ENCODE measurements at places on chromosomes 16 and 17.

DNA sequence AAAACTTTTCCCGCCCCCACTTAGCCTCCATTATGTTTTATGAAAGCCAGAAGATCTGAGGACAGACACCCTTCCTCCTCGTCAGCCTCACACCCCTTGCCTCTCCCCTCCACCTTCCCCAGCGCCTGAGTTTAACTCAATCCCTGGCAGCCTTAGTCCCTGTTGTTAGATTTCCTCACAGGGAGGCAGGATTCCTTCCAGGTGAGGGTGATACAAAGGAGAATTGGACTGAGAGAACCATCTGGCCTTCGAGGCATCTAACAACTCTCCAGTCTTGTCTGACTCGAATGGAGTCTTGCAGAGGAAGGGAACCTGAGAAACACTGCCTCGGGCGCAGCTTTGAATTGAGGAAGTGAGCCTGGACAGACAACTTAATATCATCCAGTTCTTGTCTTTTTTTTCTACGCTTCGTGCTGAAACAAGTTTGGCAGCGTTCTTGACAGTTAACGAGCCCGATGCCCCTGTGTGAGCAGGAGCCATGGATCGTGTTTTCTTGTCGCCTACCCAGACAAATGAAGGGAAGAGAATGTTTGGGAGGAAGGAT is 1.3 kb upstream of the ZNF768 start:
- no peak for DNase-seq

- DNase-seq, result no peak
Observed at GRCh38 chr16:3472878-3473595, 22.3 kb downstream of the C16orf90 start.

DNA sequence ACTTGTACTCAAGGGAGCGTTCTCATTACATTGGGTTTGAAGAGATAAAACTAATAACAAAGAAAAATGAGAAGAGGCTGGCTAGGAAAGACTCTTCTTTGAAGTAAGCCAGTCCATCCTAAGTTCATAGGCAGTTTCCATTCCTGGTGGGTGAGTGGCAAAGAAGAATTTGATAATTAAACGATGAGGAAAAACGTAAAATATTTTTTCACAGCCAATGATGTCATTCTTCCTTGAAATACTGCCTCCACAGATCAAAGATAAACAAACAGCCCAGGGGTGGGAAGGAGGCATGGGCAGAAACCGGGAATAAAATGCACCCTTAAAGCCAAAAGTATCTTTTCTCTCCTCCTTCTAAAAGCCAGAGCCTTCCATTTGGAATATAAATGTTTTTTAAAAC is 346.6 kb downstream of the PMP22 start:
- DNase-seq, result no peak

DNA sequence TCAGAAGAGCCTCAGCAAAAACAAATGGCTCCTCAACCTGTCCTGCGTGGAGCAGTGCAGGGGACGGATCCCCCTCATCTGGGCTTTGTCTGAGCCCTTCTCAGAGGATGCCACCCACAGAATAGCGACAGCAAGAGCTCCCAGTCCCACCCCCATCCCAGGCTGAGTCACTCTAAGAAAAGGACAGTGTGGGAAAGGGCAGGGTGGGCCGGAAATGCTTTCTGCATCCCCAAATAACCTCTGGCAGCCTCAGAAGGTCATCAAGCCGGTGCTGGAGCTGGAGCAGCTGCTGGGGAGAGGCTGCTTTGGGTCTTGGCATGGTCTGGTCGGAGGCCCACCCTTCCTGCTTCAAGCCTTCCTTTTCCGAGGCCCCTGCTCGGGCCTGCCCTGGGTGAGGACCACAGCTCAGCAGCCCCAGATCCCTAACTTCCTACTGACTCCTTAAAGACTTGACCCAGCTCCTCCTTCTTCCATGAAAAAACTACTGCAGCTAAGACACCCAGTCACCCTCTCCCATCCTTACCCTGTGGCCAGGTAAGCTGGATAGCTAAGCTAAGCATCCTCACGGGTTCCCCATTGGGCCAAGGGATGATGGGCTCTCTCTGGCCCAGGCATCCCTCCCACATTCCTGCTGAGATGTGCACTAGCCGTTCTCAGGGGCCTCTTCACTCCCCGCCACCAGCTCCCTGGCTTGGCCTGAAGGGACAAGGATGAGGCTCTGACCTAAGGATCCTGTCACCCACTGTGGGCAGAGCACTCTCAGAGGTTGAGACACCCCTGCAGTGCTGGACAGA is 8.7 kb downstream of the SLC12A4 start:
- no peak for DNase-seq

DNA sequence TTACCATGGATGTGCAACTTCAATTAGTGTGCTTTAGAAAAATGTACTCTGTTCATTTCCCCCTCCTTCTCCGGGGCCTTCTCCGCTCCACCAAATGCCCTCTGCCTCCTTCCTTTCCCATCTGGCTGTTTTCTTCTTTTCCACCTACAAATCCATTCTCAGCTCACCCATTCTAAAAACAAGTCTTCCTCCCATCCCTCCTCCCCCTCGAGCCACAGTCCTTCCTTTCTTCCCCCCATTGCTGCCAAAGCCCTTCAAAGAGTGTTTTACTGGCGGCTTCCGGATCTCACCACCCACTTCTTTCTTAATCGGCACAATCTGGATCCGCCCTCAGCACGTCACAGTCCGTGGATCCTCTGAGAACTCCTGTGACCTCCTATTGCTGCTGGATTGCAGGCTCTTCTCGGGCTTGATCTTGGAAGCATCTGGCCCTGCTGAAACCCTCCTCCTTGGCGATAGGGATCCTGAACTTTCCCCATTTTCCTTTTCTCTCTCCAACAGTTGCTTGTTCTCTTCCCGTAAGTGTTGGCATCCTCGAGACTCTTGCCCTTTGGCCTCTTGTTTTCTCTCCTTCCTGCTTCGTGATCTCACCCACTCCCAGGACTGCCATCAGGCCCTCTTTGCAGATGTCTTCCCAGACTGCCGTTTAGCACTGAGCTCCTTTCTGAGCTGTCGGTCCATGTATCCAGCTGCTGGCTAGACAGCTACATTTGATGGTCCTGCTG is 36.0 kb upstream of the FBXO47 start:
- no peak for DNase-seq

GRCh38 chr17:64223931-64224629 is 39.0 kb downstream of the TEX2 start:
- DNase-seq, result no peak

- no peak for DNase-seq
Observed at GRCh38 chr17:34222722-34223497, 32.2 kb upstream of the CCL2 start.

DNA sequence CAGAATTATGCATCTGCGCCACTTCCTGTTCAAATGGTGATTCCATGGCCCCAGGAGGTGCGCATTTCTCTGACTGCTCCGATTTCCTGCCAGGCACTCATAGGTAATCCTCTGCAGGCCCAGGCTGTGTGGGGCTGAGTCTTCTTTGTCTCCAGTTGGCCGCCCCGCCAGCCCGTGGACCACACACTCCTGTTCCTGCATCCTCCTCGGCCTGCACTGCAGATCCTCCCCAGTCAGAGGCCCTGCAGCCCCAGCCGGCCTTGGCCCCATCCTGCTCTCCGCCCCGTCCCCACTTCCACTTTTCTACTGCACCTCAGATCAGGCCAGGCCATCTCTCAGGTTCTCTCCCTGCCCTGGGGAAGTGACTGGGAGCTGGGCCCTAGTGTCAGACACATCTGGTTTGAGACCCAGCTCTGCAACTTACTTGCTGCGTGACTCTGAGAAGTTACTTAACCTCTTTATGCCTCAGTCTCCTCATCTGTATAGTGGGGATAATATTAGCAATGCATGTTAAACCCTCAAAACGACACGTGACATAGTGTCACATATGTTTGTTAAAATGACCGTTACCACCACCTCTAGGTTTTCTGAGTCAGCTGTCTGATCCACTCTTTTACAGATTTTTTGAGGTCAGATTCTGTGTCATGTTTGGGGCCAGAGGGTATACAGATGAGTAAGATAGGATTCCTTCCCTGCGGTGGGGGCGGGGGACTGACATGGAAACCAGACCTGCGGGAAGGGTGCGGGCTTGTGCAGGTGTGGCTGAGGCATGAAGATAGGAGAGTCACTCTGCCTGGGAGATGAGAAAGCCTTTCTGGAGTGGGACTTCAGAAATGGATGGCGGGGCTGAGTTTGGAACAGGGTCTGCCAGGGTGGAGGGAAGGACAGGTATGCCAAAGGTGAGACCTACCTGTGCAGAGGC is 12.8 kb downstream of the RAB11FIP4 start:
- no peak for DNase-seq

- DNase-seq, result no peak
Observed at GRCh38 chr16:56312028-56312300, 113.4 kb downstream of the AMFR start.

DNA sequence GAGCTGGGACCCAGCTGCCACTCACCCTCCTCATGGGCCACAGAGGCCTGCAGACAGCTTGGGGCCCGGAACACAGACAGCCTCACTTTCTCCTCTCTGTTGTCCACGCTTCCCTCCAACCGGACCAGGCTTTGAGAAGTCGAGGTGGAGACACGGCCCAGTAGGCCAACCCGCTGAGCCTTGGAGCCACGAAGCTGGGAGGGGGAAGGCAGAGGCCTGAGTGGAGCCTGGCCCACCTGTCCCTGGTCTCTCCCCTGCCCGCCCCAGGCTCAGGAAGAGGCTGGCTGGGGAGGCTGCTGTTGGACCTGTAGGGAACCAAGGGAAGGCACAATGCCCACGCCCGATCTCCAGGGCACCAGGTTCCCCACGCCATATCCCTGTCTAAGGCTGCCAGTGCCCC is 48.1 kb downstream of the RMI2 start:
- peak; percentile 14 for DNase-seq

- DNase-seq, result no peak
Observed at GRCh38 chr16:30858829-30859423, 35.0 kb downstream of the BCL7C start.

- no peak for DNase-seq
Observed at GRCh38 chr17:44367231-44367979, 3.8 kb upstream of the FAM171A2 start.

GRCh38 chr16:63346000-63346399 is 1309.8 kb upstream of the CDH8 start:
- no peak for DNase-seq

GRCh38 chr17:11554042-11554441 is 44.2 kb upstream of the DNAH9 start:
- no peak for DNase-seq

GRCh38 chr17:44968225-44969143 is at the start of gene C1QL1:
C1QL1 (minus strand) TSS chr17:44968303; CDS start chr17:44968048, 255 bp downstream.
- DNase-seq, result peak; percentile 100

- no peak for DNase-seq
Observed at GRCh38 chr17:7576432-7576937, 3.0 kb upstream of the CD68 start.

- DNase-seq, result no peak
Observed at GRCh38 chr16:48507886-48508285, 102.1 kb downstream of the N4BP1 start.

GRCh38 chr17:50148226-50149090 is 2.0 kb downstream of the PPP1R9B start:
- DNase-seq, result peak; percentile 74

DNA sequence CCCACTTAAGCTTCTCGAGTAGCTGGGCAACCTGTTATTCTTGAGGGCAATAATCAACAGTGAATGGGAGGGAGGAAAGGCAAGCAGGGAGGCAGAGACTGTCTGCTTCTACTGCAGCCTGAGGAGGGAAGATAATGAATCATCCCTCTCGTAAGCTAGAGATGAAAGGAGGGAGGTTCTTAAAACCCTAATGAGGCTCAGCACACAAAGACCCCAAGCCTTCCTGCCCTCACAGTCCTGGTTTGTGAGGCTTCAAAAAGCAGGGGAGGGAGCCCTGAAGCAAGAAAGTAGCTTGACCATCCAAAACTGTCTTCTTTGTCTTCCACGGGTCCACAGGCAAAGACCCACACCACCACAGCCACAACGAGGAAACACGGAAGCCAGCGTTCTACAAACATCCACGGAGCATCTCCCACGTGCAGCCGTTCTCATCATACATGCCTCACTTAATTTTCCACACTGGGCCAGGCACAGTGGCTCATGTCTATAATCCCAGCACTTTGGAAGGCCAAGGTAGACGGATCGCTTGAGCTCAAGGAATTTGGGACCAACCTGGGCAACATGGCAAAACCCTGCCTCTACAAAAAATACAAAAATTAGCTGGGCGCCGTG is 1.8 kb downstream of the PIK3R5 start:
- DNase-seq, result no peak

- no peak for DNase-seq
Observed at GRCh38 chr16:27769561-27770255, 219.8 kb downstream of the KATNIP start.

- no peak for DNase-seq
Observed at GRCh38 chr17:61177351-61177750, 222.3 kb upstream of the TBX2 start.

- DNase-seq, result no peak
Observed at GRCh38 chr16:21990381-21990944, 10.5 kb downstream of the PDZD9 start.

GRCh38 chr16:54193665-54194333 is 92.8 kb downstream of the IRX3 start:
- peak; percentile 52 for DNase-seq

- no peak for DNase-seq
Observed at GRCh38 chr16:11640987-11641817, 27.1 kb upstream of the SNN start.

- no peak for DNase-seq
Observed at GRCh38 chr17:2025622-2026309, 632 bp upstream of the RTN4RL1 start.

GRCh38 chr16:24731722-24732419 is 2.4 kb downstream of the TNRC6A start:
- no peak for DNase-seq

GRCh38 chr17:79126139-79126538 is 51.5 kb downstream of the ENGASE start:
- no peak for DNase-seq

DNA sequence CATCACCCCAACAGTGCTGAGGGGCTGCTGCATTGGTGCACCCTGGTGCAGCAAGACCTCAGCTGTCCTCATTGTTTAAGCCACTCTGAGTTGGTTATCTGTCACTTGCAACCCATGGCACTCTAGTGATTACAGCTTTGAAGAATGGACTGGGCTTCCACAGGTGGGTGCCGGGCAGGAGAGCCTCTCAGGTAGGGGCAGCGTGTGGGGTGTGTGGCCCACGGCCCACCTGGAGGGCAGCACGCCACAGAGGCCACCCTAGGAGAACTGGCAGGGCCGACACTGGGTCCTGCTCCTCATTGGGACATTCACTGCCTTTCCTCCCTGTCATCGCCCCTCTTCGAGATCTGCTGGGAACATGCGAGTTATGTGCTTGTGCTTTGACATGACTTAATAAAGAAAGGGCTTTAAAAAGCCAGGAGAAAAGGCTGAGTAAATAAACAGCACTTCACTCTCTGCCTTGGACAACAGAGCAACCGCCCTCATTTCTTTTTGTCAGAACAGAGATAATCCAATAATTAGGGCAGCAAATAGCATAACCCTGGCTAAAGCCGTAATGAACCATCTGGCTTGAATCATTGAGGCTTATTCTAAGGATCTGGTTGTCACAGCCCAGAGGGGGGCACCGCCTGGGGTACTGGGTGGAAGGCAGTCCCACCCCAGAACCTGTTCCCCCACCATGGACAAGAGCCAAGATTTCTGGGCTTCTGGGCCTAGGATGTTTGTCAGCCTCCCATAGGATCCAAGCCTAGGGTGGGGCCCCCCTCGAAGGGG is 3.0 kb downstream of the DOC2B start:
- DNase-seq, result no peak

Data from GM12892 (cell line).